Hematopoietic multipotent progenitor cell (in vitro differentiated cells): ENCODE measurements at places on chromosomes 6 and 20. TPM values are rescaled to one million over a fixed set of nuclear protein-coding genes. Genes with fewer than 3 reads are reported as not detected.
A peak's percentile ranks its signal among the peaks of the same experiment; 100 is the strongest.

DNA sequence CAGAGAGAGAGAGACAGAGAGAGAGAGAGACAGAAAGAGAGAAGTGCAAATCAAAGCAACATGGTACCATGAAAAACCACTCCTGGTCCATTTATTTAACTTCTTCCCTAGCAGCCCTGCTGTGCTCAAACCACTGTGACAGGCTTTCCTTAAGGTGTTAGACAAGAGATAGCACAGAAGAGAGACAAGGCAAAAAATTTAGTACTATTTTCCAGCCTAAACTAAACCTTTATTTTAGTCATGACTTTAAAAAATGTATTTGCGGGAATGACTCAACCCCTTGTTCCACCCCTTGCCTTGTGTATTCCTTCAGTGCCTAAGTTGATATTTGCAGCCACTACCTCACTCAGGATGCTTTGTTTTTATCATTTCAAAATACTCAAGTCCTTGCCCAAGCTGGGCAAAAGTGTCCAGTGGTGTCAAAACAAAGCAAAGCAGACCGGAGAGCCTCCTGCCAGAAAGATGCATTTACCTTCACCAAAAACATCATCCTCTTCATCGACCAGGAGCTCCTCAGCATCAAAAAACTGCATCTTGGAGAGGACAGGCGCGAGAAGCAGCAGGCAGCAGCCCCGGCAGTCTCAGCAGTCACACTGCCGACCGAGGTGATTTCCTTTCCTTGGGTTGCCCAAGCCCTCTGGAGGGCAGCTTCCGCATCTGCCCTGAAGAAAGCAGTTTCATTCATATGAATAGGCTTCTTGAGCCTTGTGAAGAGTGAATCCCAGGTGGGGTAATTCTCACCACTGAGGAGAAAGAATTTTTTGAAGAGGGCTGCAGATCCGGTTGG, at the start of gene RIPOR2:
Gene RIPOR2, minus strand, starts transcription at position 595 of the 787 bp plus-strand sequence. Its CDS starts 62 bp downstream, at position 533.
- peak; percentile 60 for DNase-seq

GRCh38 chr6:43873806-43874714, 104.0 kb downstream of the VEGFA start:
- DNase-seq = no peak

- peak; percentile 56 for DNase-seq
Measured at GRCh38 chr6:160520043-160520904, 143.8 kb downstream of the LPA start.

DNA sequence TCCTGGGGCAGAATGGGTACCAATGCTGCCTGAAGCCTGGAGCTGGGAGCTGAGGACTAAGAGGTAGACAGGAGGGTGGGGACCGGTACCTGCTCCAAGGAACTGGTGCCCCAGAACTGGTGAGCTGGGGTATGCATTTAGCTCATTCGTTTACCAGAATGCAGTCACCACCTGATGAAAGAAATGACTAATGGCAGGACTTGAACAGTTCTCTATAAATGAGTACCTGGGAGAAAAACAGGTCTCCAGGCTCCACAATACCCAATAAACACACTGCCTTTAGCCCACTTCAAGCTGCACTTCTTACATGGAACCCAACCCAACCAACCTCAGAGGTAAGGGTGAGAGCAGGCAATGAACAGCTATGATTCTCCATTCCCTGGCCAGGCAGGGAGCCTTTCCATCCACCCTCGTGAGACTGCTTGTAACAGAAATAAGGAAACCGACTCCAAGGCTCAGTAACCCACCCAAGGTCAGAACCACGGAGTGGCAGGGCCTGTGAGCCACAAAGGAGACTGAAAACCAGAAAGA, 15.4 kb downstream of the FKBP1A start:
- no peak for DNase-seq

DNA sequence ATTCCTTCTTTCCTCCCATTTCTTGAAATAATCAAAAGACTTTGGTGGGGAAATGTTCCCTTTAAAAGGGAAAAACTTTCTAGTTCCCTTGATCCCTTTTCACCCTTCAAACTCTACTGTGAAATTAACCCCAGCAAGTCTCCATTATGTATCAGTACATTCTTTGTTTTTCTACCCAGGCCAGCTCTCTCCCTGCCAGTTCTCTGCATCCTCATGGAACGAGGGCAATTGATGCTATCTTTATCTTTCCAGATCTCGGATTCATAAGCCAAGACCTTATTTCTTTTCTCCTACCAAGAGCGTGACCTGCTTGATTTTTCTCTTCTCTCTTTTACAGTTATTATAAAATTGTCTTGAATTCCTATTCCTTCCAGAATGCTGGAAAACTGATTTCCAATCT, 75.8 kb downstream of the ADGRB3 start:
- no peak for DNase-seq

DNA sequence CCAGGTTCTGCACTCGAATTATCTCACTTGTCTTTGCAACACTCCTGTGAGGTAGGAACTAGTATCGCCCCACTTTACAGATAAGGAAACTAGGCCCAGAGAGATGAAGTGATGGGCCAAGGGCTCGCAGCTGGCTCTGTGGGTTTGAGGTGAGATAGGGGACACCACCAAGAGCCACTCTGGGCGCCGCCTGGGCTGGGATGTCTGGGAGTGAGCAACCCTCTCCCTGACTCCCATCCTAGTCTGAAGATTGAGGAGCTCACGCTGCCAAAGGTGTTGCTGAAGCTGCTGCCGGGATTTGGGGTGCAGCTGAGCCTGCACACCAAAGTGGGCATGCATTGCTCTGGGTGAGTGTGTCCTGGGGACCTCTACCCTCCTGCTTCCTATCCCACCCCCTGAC, 5.4 kb downstream of the BPIFB3 start:
- no peak for DNase-seq

- DNase-seq = no peak
Measured at GRCh38 chr20:58871533-58872102, 19.1 kb downstream of the GNAS start.

DNA sequence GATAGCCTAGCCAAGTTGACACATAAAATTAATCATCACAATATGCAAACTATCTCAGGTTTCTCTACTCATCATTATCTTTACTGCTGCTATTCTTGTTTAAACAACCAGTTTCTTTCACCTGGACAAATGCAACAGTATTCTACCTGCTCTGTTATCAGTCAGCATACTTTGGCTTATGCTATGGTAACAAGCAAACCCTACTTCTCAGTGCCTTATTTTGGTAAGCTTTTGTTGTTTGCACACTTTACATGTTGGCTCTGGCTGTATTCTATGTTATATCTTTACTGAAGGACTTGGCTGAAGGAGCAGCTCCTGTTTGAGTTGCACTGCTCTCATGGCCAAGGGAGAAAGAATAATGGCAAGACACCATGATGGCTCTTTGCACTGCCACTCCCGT, 463.1 kb downstream of the EPM2A start:
- no peak for DNase-seq

GRCh38 chr6:159444056-159444760, 248.8 kb downstream of the SOD2 start:
- no peak for DNase-seq

DNA sequence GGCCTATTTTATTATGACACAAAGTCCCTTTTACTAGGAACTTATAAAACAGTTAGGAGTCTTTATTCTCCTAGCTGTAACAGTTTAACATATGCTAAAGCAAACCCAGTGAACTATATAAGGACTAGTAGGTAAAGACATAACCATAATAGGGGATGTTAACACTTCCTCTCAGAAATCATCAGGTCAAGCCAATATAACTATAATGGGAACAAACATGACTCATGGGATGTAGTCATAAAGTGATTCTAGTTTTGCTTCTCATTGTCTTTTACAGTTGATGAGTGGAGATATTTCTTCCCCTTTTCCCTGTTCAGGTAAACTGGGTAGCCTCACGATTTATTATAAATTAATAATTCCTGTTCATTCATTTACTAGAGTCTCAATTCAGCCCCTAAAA, 9.7 kb downstream of the PTCHD4 start:
- DNase-seq = no peak

DNA sequence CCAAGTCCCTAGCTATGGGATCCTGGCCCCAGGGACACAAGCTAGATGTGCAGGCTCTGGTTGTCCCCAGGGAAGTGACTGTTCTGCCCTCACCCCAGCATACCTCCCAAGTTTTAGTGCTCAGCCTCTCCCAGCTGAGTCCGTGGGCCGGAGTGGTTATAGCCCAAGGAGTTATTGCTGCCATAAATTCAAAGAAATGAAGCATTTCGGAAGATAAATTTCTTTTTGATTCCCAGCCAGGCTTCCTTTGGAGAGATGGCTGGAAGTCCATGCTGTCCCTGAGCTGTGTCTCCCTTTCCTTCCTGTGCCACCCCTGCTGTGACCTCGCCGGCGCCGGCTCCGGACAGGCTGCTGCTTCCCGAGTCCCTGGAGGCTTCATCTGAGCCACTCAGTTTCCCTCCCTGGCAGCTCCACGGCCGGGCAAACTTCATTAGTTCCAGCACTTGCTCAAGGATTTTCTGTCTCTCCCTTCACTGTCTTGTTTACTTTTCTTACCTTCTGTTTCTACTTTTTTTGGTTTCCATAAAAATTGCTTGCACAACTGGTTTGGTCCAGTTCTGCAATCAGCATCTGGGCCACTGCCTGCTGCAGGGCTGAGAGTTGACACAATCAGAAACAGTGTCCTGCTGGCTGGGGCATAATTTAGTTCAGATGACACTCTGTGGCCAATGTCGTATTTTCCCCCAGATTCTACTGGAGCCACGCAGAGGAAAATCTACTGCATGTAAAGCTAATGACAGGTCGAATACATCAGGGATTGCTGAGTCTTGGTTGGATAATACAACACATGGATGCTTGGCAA, 225.5 kb downstream of the SYNDIG1 start:
- no peak for DNase-seq

EBF4 gene
- 6.2 TPM for total RNA-seq

SPTLC3 gene
- 5.7 TPM for total RNA-seq

ARFGAP1 gene
- 60.9 TPM for total RNA-seq

FAM8A1 gene
- 12.9 TPM for total RNA-seq

OR2H2 gene
- under 0.01 TPM for total RNA-seq

TRDN gene
- not detected for total RNA-seq

RAB44 gene
- 10.5 TPM for total RNA-seq
